ENCODE measurements at places on chromosomes 12 and 14.

GRCh38 chr12:124374147-124374546, 79.3 kb downstream of the RFLNA start:
- DNase-seq = no peak

DNA sequence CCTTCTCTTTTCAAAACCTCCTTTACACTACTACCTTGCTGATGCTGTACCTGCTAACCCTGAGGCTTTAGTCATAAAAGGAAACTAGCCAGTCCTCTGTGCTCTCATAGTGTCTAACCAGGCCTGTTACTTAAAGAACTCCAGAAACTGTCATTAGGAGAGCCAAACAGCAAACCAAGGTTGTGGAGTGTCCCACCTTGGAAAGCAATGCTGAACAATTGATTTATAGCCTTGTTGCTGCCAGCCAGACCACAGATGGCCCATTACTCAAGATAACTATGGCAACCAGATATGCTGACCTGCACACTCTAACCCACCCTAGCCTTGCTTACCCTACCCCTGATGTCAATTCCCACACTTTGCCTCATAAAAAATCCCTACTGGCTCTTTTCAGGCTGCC, 26.5 kb upstream of the BCAT1 start:
- DNase-seq = no peak

DNA sequence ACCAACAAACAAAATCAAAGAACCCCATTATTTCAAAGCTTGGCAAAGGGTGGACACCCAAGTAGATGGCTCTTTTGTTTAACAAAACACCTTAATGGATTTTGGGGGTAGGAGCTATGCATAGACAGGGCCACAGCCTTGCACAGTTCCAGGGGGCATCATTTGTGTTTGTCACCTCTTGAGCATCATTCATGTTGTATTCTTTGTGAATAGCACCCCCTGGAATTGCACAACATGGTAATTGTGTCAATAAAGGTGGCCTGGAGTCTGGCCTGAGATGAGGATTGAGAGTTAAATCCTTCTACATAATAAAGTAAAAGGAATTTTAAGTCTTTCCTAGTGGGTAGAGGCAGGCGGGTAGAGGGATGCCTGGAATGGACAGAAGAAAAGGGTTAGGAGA, 3.3 kb upstream of the FRS2 start:
- no peak for DNase-seq

GRCh38 chr14:100134586-100134985, 24.9 kb downstream of the DEGS2 start:
- no peak for DNase-seq

- DNase-seq = no peak
These were observed 135.0 kb downstream of the ANO6 start for GRCh38 chr12:45350861-45351260.
